ENCODE measurements at places on chromosomes 5 and 9.

GRCh38 chr9:109143881-109144562 is 23.0 kb downstream of the FRRS1L start:
- DNase-seq: peak; percentile 60

GRCh38 chr5:83530193-83530592 is 58.6 kb downstream of the VCAN start:
- DNase-seq: no peak

GRCh38 chr5:142426129-142427014 is 101.6 kb upstream of the SPRY4 start:
- no peak for DNase-seq

DNA sequence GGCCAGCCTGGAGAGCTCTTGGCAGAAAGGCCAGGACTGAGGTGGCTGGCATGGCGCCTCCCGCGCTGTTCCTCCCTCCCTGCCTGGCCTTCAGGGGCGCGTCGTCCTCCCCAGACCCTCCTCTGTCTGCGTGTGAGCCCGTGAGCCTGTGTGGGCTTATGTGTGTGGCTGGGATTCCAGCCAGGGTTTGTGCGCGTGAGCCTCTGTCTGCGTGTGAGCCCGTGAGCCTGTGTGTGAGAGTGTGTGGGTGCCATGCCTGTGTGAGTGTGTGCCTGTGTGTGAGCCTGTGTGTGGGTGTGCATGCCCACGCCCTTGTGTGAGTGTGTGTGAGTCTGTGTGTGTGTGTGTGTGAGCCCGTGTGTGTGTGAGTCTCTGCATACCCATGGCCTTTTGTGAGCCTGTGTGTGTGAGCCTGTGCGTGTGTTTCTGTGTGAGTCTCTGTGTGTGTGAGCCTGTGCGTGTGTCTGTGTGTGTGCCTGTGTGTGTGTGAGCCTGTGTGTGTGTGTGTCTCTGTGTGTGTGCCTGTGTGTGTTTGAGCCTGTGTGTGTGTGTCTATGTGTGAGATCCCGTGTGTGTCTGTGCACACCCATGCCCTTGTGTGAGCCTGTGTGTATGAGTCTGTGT is 13.0 kb downstream of the RXRA start:
- DNase-seq: peak; percentile 70

GRCh38 chr5:87268970-87269377 is 1.3 kb downstream of the RASA1 start:
- DNase-seq: no peak

DNA sequence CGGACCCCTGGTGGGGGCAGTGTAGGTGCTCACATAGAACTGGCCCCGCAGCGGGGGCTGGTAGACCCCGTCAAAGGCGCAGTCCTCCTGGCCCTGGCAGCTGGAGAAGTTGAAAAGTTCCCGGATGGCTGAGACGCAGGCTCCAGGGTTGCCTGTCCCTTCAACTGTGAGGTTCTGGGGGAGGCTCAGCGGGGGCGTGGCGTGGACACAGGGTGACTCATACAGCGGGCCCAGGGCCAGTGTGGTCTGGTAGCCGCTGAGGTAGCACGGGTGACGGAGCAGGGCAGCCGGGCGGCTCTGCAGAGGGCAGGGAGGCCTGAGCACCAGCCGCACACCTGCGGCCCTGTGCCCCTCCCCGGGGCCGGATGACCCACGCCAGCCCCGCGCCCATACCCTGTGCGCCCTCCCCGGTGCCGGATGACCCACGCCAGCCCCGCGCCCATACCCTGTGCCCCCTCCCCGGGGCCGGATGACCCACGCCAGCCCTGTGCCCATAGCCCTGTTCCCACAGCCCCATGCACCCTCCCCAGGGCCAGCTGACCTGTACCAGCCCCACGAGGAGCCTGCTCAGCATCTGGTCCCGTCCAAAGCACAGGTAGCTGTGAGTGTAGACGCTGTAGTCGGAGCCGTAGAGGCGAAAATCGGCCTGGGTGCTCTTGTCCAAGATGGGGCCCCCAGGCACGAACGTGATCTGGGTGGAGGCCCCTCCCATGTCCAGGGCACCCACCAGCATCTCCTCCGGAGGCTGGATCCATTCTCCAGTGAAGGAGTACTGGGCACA is 5.0 kb downstream of the ENTPD8 start:
- no peak for DNase-seq

GRCh38 chr5:116605310-116606070 is 30.9 kb upstream of the SEMA6A start:
- no peak for DNase-seq

DNA sequence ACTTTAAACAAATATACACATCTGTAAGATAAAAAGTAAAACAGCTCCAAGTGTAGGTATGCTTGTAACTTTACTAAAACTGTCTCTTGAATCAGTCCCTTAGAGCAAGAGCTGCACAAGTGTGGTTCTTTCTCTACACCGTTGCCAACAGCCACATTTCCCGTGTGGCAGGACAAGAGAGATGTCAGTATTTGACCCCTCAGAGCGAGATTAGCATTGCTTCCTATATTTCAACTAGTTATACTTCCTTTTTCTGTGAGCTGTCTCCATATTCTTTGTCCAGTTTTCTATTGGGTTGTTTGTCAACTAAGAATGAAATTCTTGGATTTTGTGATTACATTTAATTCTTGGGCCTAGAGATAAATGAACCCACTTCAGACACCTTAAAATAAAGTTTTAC is 8.0 kb downstream of the PLIN2 start:
- no peak for DNase-seq

DNA sequence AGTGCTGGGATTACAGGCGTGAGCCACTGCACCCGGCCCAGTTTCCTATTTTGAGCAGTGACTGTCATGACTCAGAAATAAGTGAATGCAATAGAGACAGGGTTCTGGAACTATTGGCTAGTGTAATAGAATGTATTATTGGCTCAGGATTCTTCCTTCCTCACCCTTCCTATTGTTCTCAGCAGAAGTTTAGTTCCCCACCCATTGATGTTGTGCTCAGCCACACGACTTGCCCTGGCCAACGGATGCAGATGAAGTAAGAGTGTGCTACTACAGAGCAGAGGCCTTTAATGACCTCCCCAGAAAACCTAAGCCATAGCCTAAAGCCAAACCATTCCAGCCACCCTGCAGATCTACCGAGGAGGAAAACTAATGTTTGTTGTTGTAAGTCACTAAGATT is 287.9 kb downstream of the AGTPBP1 start:
- DNase-seq: no peak

GRCh38 chr9:73183917-73184861 is 32.5 kb downstream of the ANXA1 start:
- DNase-seq: no peak

GRCh38 chr5:54718656-54719055 is 201.1 kb downstream of the SNX18 start:
- DNase-seq: no peak

GRCh38 chr5:53261245-53261644 is 151.7 kb upstream of the MOCS2 start:
- DNase-seq: no peak

DNA sequence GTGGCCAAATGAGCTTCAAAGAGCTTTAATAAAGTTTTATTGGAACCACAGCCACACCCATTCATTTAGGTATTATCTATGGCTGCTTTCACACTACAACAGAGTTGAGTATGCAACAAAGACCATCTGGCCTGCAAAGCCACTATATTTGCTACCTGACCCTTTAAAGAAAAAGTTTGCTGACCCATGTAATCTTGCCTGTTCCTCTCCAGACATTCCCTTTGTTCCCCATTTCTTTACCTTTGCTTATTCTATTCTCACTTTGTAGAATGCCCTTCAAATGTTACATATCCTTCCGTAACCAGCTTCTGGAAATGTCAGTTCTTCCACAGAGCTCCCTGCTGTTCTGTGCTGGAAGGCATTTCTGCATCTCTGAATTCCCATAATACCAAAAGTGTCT is 320.2 kb downstream of the TLE1 start:
- no peak for DNase-seq

- no peak for DNase-seq
Observed at GRCh38 chr9:129929496-129930125, 94.4 kb downstream of the USP20 start.

DNA sequence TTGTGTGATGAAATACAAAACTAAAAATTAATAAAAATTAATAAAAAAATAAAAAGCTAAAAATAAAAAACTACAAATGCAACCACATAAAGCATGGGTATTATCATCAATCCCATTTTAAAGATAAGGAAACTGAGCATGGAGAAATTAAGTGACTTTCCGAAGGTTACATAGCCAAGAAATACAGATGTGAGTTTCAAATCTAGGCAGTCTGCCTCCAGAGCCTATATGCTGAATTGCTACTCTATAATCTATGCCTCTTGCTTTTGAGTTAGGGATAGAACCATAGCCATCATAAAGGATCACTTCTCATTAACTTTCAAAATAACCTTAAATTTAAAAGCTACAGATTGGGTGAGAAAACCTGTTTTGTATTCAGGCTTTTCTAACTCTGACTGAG is 18.8 kb upstream of the ERAP2 start:
- no peak for DNase-seq

DNA sequence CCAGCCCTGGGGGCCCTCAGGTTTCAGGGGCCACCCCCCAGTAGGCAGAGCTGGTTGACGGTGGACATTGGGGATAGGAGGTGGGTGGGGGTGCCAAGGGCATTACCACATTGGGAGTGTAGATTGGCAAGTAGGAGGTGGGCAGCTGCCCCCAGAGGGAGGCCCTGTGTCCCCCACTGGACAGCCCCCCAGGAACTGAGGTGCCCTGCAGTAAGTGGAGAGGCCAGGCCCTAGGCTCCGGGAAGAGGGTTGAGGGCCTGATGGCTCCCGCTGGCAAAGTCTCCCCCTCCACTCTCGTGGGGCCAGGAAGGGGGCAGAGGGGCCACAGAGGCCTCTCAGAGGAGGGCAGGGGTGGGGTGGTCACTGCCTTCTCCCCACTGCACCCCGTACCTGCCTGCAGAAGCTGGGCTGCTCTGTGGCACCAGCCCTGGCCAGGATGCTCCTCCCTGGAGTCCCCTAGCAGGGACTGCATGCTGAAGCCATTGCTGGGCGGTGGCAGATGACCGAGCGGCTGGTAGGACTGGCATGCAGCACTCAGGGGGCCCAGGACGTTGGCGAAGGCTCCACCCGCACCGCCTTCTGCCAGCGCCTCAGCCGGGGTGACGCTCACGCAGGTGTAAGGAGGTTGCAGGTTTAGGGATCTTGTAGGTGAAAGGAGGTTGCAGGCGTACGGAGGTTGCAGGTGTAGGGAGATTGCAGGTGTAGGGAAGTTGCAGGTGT is 89.6 kb upstream of the CACNA1B start:
- no peak for DNase-seq

DNA sequence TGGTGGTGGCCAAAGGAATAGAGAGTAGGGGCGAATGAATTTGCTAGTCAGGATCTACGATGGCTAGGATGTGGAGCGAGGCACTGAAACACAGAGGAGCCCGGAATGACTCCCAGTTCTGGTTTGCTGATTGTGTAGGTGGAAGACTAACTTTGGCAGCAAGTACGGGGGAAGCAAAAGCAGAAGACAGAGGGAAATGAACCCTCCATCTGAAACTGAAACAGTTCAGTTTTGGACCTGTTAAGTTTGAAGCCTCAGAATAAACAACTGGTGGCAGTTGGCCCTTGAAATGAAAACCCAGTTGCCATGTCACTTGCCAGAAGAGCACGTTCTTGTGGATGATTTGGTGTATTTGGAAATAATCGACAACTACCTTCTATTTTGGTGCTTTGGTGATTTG is 15.4 kb upstream of the SMIM15 start:
- DNase-seq: no peak

DNA sequence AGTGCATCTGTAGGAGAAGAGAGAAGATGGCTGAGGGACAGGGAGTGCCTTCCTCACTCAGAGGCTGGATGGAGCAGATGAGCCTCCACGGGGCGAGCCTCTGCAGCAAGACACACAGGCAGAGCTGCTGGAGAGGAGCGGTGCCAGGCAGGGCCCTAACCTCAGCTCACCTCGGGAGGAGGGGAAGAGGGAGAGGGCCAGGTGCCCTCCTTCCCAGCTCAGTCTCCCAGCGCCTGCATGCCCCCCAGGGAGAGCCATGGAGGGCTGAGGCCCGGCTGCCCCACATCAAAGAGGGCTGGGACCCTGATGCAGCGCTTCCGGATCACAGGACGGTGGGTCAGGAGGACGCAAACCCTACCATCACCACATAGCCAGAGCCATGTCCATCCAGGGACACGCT is 13.6 kb upstream of the SPATA31E1 start:
- no peak for DNase-seq

DNA sequence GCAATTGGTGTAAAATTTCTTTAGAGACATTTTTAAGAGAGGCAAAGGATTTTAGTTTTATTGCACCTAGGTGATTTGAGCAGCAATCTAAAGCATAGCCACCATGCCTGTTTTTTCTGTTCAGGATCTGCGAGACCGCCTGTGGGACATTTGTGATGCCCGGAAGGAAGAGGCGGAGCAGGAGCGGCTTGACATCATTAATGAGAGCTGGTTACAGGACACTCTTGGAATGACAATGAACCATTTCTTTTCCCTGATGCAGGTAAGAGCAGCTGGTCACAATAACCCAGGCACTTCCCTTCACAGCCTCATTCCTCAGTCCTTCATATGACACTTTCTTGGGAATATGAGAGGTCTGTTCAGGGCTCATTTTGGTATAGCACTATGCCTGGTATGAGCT is 103.2 kb upstream of the IL7R start:
- no peak for DNase-seq

- DNase-seq: no peak
Observed at GRCh38 chr5:135655468-135655815, 76.7 kb upstream of the CXCL14 start.

GRCh38 chr5:51990241-51990640 is 607.0 kb downstream of the ISL1 start:
- DNase-seq: no peak

DNA sequence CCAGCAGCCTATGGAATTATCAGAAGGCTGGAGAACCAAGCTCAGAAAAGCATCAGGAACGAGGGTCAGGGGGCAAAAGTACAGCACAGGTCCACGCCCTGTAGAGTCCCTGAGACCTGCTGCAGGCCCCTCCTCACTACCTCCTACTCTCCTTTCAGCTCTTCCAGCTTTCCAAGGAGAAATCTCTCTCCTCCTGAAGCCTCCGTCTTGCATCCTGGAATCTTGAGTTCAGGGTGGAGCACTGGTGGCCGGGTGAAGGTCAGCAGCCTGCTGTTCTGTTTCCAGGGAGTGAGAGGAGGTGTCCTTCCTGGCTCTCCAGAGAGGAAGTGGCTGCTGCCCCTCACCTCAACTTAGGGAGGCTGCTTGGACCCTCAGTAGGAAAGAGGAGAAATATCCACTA is 342.3 kb downstream of the ZSWIM6 start:
- no peak for DNase-seq

GRCh38 chr9:13941714-13942113 is 372.2 kb downstream of the NFIB start:
- DNase-seq: no peak

Data from CMK (cell line).